ENCODE measurements at places on chromosomes 1 and 21. TPM values are rescaled to one million over a fixed set of nuclear protein-coding genes. Genes with fewer than 3 reads are reported as not detected.

WNT4 gene
- not detected for total RNA-seq

OR2T34 gene
- total RNA-seq: not detected

DNASE2B gene
- total RNA-seq: not detected

OR6P1 gene
- total RNA-seq: not detected

OR6N1 gene
- total RNA-seq: not detected

RPL22 gene
- 153 TPM for total RNA-seq

CHI3L1 gene
- 23.8 TPM for total RNA-seq

BRDT gene
- not detected for total RNA-seq

PHLDA3 gene
- total RNA-seq: 49.2 TPM

S100A3 gene
- total RNA-seq: 9.0 TPM

COQ8A gene
- 10.5 TPM for total RNA-seq

CDA gene
- 1.6 TPM for total RNA-seq

PGLYRP4 gene
- not detected for total RNA-seq

HTR1D gene
- not detected for total RNA-seq

PROK1 gene
- total RNA-seq: not detected

GUCA2A gene
- not detected for total RNA-seq

KRTAP19-1 gene
- not detected for total RNA-seq

SCAMP3 gene
- 116 TPM for total RNA-seq

SSX2IP gene
- total RNA-seq: 8.4 TPM

TINAGL1 gene
- total RNA-seq: 28.0 TPM

ITPKB gene
- total RNA-seq: 15.9 TPM

ZNF644 gene
- total RNA-seq: 26.2 TPM

HRNR gene
- total RNA-seq: not detected

RIMS3 gene
- total RNA-seq: 0.49 TPM

C1orf216 gene
- total RNA-seq: 10.5 TPM

LHX8 gene
- total RNA-seq: not detected

CLSTN1 gene
- total RNA-seq: 77.4 TPM

PADI3 gene
- not detected for total RNA-seq

CRNN gene
- total RNA-seq: not detected

RNU1-4 gene
- total RNA-seq: not detected

CYP4Z1 gene
- total RNA-seq: not detected

TRNP1 gene
- 52.8 TPM for total RNA-seq

PIK3R3 gene
- total RNA-seq: 1.8 TPM

TCEA3 gene
- 3.6 TPM for total RNA-seq

LRRIQ3 gene
- total RNA-seq: 9.2 TPM

SIM2 gene
- total RNA-seq: not detected

DTL gene
- 2.6 TPM for total RNA-seq

MEGF6 gene
- total RNA-seq: 21.7 TPM

SERTAD4 gene
- total RNA-seq: 0.18 TPM

CD5L gene
- total RNA-seq: not detected

HSD3B1 gene
- total RNA-seq: not detected

VHLL gene
- total RNA-seq: not detected

MCOLN2 gene
- 1.8 TPM for total RNA-seq

C1QTNF12 gene
- total RNA-seq: not detected

CCDC27 gene
- not detected for total RNA-seq

KPRP gene
- not detected for total RNA-seq

LMX1A gene
- total RNA-seq: not detected

B4GALT2 gene
- 89.4 TPM for total RNA-seq

KRTAP12-2 gene
- not detected for total RNA-seq

FAM177B gene
- not detected for total RNA-seq

LCE2C gene
- not detected for total RNA-seq

TSSK3 gene
- total RNA-seq: 0.32 TPM

SDHB gene
- 81.0 TPM for total RNA-seq

All from cardiac atrium fibroblast (primary cell).